Activated CD8-positive, alpha-beta memory T cell treated with anti-CD3 and anti-CD28 coated beads, Interleukin-2, amount 50 U/mL, for 48 hours (primary cell): ENCODE measurements at places on chromosomes 4 and X.

- no peak for DNase-seq
These were observed 433.1 kb upstream of the FAM241A start for GRCh38 chr4:111712093-111712677.

DNA sequence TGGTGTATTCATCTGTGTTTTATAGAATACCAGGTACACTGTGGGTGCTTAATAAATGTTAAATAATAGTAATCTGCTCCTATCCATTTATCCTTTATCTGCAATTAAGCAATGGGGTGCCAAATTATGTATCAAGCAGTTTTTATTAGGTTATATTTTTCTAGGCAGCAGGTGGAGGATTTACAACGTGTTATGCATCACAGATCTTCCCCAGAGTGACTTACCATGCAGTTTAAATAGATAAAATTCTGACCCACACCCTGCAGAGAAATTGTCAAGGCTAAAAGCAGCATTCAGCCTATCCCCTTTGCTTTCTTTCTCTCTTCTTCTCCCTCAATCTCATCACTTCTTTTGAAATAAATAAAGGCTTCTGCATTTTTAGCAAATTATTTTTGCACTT is 306.4 kb downstream of the CXXC4 start:
- DNase-seq: no peak

DNA sequence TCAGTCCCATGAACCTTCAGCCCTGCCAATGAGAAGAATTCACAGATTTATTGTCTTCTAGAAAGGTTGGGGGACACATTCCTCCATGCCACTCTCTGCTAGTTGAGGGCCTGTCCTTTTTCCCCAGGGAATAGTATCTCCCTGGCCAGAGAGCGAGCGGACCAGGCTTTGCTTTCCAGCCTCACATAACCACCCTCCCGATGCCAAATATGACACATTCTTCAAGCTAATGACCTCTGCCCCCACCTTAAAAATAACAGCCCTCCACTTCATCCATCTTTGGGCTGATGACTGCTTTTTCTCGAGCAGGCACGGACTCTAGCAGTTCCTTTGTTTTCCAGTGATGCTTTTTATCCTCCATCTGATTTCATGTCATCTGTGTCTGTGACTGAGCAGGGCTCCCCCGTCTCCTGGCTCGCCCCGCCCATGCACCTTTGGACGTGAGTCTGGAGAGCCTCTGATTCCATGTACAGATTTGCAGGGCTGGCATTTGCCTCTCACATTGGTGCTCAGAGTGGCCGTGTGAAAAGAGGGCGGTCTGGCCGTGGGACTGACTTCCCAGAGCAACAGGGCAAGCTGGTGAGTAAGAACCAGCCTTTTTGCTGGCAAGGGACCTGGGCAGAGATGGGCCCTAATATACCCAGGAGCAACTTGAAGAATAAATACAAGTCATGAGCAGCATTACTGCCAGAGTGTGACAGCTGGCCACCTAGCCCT is 279.8 kb downstream of the BCOR start:
- no peak for DNase-seq

DNA sequence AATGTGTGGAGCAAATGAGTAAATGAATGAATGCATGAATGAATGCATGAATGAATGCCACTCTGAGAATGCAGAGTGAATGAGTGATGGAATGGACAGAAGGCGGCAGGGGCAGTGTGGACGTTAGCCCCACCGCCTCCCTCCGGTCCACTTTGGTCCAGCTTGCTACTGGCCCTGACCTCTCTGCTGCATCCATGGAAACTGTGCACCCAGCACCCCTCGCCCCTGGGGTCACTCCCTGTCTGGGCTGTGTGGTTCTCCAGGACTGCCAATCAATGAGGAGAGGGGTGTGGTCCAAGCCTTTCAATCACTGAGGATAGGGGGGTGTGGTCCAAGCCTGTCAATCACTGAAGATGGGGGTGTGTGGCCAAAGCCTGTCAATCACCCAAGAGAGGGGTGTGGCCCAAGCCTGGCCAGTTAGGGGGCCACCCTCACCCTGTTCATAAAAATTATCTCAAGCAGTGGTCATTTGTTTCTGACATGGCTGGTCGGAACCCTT is 39.2 kb upstream of the ASMTL start:
- peak; percentile 81 for DNase-seq

DNA sequence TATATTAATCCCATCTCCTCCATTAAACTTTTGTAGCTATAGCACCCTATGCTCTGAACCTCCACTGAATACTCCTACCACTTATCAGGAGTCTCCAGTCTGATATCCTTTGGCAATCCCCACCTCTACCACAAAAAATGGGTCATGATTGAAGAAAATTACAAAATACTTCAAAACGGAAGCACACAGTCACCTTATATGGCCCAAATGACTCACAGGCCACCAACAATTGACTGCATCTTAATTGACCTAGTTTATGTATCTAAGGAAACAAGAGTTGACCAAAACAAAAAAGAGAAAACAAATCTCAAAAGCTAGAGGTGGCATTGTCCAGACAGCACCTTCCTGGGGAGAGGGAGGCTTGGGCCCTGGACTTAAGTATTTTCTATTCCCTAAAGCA is 120.0 kb upstream of the DIAPH2 start:
- DNase-seq: no peak

DNA sequence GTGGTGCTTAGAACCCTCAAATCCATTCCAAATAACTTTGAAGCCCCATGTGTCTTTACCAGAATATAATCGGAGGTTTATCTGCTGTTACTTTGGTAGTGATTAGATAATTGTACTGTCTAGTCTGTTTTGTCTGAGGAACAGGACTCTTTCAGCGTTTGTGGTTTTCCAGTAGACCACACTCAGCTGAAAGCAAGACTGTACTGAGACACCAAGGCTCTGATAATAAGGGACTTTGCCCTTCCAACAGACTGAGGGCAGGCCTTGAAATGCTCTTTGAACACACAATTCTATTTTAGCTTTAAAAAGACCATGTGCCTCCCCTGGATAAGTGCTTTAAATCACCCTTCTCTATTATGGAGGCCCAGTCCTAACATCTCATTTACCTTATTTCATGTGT is 76.1 kb downstream of the KLHL8 start:
- no peak for DNase-seq
